SK-N-SH (cell line): ENCODE measurements at places on chromosomes 4 and X. TPM values are rescaled to one million over a fixed set of nuclear protein-coding genes. Genes with fewer than 3 reads are reported as not detected.

The FMR1NB gene
- not detected in 2 replicates for polyA plus RNA-seq

The LRIT3 gene
- 0.02 TPM in 1 of 2 replicates, not detected in the other for polyA plus RNA-seq

The AMER1 gene
- 0.67 and 0.76 TPM in 2 replicates for polyA plus RNA-seq

The MAGEA10 gene
- polyA plus RNA-seq: 49.8 and 74.0 TPM in 2 replicates

The RRH gene
- polyA plus RNA-seq: 0.05 and 0.10 TPM in 2 replicates

The APBB2 gene
- polyA plus RNA-seq: 49.8 and 56.6 TPM in 2 replicates

DNA sequence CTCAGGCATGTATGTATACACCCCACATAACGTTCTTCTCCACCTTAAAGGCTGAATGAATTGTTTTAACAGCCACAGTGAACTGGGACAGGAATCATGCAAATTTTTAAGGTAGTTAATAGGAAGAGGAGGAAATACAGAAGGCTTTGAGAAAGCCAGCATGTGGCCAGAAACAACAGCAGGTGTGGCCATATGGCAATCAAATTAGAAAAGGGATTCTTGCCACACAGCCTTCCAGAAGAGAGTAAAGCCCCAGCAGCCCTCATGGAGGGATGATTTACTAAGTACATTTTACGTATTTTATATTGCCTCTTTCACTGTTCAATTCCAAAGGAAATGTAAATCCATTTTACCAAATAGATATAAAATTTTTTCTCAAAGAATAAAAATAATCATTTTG is 792.2 kb downstream of the ADGRL3 start:
- no peak overlapping the region for H3K4me3 ChIP-seq
- H3K36me3 ChIP-seq: no peaks in the 10 kb centered on the region
- H3K4me1 ChIP-seq: no peaks in the 10 kb centered on the region
- H3K27ac ChIP-seq: no peak overlapping the region
- no peaks in the 10 kb centered on the region for H3K27me3 ChIP-seq

- H3K4me3 ChIP-seq: no peak overlapping the region
- no peaks in the 10 kb centered on the region for H3K27me3 ChIP-seq
- DNase-seq: no peak
- H3K27ac ChIP-seq: no peak overlapping the region
- H3K36me3 ChIP-seq: no peaks in the 10 kb centered on the region
These were observed 71.9 kb downstream of the NPNT start for GRCh38 chr4:105967058-105967658.

DNA sequence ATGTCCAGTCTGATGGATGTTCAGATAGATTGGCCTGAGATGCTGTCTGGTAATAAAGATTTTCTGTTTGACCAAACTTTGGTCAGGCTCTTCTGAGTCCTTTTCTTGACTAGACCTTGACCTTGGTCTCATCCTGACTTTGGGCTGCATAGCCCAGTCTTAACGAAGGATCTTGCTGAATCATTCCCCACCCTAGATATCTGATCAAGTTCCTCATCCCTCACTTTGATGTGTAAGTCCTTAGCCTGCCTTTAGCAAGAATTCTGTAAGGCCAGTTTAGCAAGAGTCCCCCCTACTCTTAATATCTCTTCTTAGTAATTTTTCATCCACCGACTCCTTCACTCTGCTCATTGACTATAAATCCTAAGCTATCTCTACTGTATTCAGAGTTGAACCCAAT is 244.4 kb upstream of the JADE1 start:
- H3K4me1 ChIP-seq: peaks cover 4% of the 10 kb centered on the region
- no peak for DNase-seq
- no peaks in the 10 kb centered on the region for H3K27me3 ChIP-seq
- no peaks in the 10 kb centered on the region for H3K36me3 ChIP-seq

- DNase-seq: no peak
- no peaks in the 10 kb centered on the region for H3K27me3 ChIP-seq
- no peak overlapping the region for H3K4me3 ChIP-seq
- no peaks in the 10 kb centered on the region for H3K4me1 ChIP-seq
- no peak overlapping the region for H3K27ac ChIP-seq
- H3K36me3 ChIP-seq: no peaks in the 10 kb centered on the region
These were observed 195.1 kb upstream of the EDNRA start for GRCh38 chr4:147285751-147286150.

- no peaks in the 10 kb centered on the region for H3K27me3 ChIP-seq
- H3K27ac ChIP-seq: no peak overlapping the region
- H3K36me3 ChIP-seq: no peaks in the 10 kb centered on the region
- H3K4me3 ChIP-seq: no peak overlapping the region
- no peak for DNase-seq
- no peaks in the 10 kb centered on the region for H3K4me1 ChIP-seq
These were observed 687.0 kb upstream of the EPHA5 start for GRCh38 chr4:66357316-66357715.

DNA sequence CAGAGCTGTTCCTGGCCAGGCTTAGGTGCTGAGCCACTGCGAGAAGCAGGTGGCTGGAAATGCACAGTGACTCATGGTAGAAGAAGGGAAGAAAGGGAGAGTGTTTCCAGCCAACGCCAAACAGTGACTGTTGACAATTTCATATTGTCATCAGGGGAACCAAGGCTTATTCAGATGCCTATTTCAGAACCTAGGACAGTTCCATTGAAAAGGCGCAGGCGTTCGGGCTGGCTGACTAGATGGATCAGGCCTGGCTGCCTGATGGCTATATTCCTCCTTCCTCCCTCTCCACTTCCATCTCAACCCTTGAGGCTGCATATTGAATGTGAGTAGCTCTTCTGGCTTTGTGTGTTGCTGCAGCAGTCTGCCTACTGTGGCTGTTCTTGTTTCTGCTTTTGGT is 73.0 kb upstream of the FRMPD4 start:
- no peak for DNase-seq
- no peaks in the 10 kb centered on the region for H3K4me1 ChIP-seq
- H3K27me3 ChIP-seq: no peaks in the 10 kb centered on the region; the same call in 1 of the 2 replicates
- no peak overlapping the region for H3K4me3 ChIP-seq
- H3K27ac ChIP-seq: no peak overlapping the region
- no peaks in the 10 kb centered on the region for H3K36me3 ChIP-seq

DNA sequence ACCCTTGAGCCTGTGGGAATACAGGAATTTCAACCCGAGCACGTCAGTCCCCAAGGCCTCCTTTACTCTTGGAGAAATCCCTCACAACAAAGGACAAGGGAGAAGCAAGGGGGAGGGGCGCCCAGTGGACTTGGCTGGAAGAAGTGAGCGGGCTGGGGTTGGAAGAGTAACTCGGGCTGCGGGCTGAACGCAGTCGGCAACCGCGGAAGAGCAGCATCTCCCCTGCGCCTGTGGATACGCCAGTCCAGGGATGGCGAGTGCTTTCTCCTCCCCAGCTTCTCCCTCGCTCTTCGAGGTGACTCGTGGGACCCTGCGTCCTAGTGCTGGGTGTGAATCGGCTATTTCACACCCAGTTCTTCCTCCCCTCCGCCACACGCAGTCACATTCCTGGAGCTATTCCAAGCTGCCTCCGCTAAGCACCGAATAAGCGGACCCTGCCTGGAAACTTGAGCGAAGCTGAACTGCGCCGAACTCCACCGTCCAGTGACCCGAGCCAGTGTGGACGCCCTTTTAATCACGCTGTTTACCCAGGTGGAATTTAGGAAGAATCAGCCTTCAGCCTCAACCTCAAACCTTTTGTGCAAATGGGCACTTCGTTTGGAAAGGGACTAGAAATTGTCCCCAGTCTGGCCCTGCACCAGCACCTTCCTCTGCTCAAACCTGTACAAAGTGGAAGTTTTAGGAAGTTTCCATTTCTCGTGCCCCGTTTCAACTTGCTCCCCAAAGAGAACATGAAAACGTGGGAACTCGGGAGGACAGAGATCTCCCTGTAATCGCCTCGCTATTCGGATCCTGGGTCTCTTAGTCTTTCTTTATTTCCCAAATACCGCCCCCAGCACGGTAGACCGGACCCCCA is 64.3 kb upstream of the WDR17 start:
- H3K36me3 ChIP-seq: no peaks in the 10 kb centered on the region
- peak; percentile 17 for DNase-seq
- peak overlapping the region; percentile 60 for H3K4me3 ChIP-seq
- no peaks in the 10 kb centered on the region for H3K4me1 ChIP-seq
- H3K27me3 ChIP-seq: peaks cover 19% of the 10 kb centered on the region

GRCh38 chr4:100838286-100838685 is 320.5 kb upstream of the EMCN start:
- DNase-seq: peak; percentile 7
- H3K27ac ChIP-seq: no peak overlapping the region
- H3K4me1 ChIP-seq: no peaks in the 10 kb centered on the region
- no peaks in the 10 kb centered on the region for H3K27me3 ChIP-seq

GRCh38 chr4:69759189-69759604 is 1.2 kb downstream of the SULT1B1 start:
- H3K4me1 ChIP-seq: no peaks in the 10 kb centered on the region
- no peak for DNase-seq
- H3K27me3 ChIP-seq: no peaks in the 10 kb centered on the region
- H3K4me3 ChIP-seq: no peak overlapping the region
- peak overlapping the region; percentile 83 for H3K27ac ChIP-seq

DNA sequence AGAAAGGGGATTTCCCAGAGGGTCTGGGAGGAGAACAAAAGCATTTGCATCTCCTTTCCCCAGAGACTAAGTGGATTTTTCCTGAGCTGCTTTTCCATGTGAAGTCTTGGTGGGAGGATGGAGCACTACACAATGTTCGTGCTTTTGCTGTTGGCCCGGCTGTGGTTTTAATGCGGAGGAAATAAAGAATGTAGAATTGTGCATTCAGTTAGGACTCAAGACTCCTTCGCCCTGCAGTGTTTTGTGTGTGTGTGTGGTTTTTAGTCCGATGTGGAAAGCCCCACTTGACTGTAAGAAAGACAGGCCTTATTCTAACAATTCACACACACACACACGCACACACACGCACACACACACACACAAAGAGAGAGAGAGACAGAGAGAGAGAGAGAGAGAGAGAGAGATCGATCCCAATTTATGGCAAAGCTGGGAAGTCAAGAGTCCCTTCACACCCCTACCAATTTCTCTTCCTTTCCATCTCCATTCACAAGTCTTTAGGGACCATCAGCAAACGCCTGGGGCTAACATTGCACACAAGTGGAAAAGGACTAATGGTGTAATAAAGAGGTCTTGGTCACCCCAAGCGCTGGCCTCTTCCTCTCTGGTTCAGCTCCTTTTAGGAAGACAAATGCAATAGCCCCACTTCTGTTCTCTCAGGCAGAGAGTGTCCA is 44.2 kb downstream of the CLDN34 start:
- H3K27me3 ChIP-seq: no peaks in the 10 kb centered on the region
- no peaks in the 10 kb centered on the region for H3K36me3 ChIP-seq
- no peak for DNase-seq
- H3K27ac ChIP-seq: no peak overlapping the region
- H3K4me1 ChIP-seq: no peaks in the 10 kb centered on the region; the same call in 1 of the 2 replicates

DNA sequence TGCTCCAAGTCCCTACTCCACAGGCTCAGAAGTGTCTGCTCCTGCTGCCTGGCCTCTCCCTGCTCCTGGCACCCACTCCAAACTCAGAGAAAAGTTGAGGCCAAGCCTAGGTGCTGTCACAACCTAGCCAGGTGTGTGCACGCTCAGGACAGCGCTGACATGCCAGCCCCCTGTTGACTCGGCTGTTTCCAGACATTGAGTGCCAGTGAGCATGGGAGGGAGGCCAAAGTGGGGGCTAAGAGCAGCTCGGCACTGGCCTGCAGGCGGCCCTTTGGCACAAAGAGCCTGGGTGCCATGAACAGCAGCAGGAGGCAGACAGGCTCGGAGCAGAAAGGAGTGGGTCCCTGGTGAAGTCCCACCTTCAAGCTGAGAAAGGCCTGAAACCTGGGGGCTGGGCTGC is 79.6 kb upstream of the DDX60 start:
- no peak overlapping the region for H3K4me3 ChIP-seq
- no peak overlapping the region for H3K27ac ChIP-seq
- DNase-seq: no peak
- H3K36me3 ChIP-seq: peaks cover 5% of the 10 kb centered on the region; the same call in 1 of the 2 replicates
- no peaks in the 10 kb centered on the region for H3K4me1 ChIP-seq

DNA sequence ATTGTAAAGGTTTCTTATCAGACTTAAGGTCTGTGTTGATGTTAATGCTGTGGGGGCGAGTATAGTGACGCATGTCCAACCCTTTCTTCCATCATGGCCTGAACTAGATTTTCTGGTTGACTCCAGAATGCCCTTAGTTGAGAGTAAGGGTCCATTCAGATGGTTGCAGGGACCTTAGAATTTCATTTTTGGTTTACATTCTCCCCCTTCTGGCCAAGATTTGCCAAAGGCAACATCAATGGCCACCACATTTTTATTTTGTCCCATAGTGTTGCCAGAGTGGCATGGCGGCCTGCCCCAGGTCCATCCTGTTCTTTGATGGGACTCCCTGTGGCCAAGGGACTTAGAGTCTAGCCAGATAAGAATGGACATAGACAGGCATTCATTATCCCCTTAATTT is 368.5 kb downstream of the GPM6A start:
- no peak overlapping the region for H3K27ac ChIP-seq
- H3K4me3 ChIP-seq: no peak overlapping the region
- no peaks in the 10 kb centered on the region for H3K27me3 ChIP-seq
- no peaks in the 10 kb centered on the region for H3K36me3 ChIP-seq

DNA sequence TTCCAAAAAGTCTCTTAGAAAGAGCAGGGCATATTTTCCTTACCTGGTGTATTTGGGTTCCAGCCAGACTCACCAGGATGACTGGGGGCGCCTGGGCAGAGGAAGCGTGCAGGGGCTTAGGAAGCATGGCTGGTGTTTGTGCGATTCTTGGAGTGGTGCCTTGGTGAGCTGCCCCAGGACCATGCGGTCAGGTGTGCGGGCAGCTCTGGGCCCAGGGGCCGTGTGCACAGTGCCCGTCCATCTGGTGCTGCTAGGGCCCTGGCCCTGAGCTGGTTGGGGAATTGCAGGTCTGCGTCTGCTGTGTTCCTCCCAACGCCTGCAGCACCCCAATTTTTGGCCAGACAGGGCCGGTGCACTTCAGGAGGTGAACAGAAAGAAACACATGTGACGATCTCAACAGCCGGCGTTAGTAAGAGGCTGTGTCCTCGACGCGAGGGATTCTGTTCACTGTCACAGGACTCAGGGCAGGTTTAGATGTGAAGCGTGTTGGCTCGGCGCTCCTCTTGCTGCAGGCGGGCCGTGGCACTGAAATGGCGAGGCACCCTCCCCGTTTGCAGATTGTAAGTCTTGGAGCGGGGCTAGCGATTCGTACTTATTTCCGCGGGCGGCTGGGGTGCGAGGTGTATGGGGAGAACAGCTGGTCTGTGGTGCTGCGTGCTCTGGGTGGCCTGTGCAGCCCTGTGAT is 15.2 kb downstream of the RGS12 start:
- no peaks in the 10 kb centered on the region for H3K36me3 ChIP-seq
- H3K4me1 ChIP-seq: peaks cover 16% of the 10 kb centered on the region
- H3K4me3 ChIP-seq: no peak overlapping the region
- H3K27ac ChIP-seq: no peak overlapping the region
- no peaks in the 10 kb centered on the region for H3K27me3 ChIP-seq
- no peak for DNase-seq

DNA sequence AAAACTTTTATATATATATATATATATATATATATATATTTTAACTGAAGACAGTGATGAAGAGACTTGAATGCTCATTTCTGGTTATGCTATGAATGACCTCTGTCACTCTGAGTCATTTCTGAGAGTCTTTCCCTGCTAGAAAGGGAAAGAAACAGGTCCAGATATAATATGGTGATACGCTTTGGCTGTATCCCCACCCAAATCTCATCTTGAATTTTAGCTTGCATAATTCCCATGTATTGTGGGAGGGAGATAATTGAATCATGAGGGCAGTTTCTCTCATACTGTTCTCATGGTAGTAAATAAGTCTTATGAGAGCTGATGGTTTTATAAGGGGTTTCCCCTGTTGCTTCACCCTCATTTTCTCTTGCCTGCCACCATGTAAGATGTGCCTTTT is 254.1 kb upstream of the IGFBP7 start:
- no peak for DNase-seq
- no peaks in the 10 kb centered on the region for H3K36me3 ChIP-seq
- no peak overlapping the region for H3K27ac ChIP-seq
- no peaks in the 10 kb centered on the region for H3K27me3 ChIP-seq
